ENCODE measurements at places on chromosomes 13 and 19. TPM values are rescaled to one million over a fixed set of nuclear protein-coding genes. Genes with fewer than 3 reads are reported as not detected.

GRCh38 chr13:74324338-74324737, 190.1 kb upstream of the KLF12 start:
- DNase-seq, result no peak

DNA sequence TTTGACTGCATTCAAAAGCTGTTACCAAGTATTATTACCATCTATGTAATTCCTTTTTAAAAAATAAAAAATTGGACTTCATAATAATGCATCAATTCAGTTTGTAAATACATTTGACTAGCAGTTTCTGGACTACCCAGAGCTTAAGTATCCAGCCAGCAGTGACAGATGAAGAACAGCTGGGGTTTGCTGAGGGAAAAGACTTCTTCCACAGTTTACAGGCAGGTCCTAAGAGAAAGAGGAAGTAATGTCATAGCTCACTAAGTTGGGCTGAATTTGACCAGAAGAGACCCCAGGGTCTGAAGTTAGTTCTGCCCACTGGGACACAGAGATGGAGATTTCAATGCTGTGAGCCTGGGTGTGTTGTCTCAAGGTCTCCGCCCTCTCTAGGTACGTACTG, 96.4 kb downstream of the MBNL2 start:
- DNase-seq, result no peak

DNA sequence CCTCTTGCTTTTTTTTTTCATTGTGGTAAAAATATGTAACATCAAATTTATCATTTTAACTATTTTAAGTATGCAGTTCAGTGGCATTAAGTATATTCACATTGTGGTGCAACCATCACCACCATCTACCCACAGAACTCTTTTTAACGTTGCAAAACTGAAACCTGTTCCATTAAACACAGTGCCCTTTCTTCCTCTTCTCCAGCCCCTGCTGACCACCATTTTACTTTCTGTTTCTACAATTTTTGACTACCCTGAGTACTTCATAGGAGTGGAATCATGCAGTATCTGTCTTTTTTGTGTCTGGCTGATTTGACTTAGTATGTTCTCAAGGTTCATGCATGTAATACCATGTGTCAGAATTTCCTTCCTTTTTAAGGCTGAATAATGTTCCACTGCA, 153.1 kb downstream of the FGF9 start:
- DNase-seq, result no peak

DNA sequence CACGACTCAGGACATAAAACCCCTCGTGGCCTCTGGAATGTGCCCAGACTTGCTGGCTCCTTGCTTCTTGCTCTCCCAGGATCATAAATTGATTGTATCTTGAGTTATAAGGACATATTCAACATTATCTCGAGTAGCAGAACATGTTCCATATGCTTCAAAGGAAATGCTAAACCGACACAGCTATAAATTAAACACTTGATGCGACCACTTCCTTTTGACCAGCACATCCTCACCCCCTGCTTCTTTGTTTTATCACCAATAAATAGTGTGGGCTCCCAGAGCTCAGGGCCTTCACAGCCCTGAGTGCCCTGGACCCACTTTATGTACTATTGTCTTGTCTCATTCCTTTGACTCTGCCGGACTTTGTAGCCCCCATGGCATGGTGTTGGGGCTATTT, 157.0 kb upstream of the PABPC3 start:
- DNase-seq, result no peak

Gene EDDM13
- polyA plus RNA-seq, result 0.81 TPM

DNA sequence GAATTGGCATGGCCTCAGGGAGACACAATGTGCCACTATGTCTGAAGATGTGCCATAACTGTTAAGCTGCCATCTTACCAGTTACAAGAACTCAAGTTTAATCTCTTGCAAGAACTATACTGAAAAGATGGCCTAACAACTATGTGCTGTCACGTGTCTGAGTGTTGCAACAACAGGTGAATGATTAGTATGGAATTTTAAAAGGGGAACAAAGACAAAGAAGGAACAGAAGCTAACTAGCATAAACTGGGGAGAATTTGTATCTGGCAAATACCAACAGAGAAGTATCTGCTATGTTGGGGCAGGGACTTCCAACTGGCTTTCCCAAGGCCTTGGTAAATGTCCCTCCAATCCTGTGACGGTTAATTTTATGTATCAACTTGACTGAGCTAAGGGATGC, 11.5 kb upstream of the ACOD1 start:
- no peak for DNase-seq

DNA sequence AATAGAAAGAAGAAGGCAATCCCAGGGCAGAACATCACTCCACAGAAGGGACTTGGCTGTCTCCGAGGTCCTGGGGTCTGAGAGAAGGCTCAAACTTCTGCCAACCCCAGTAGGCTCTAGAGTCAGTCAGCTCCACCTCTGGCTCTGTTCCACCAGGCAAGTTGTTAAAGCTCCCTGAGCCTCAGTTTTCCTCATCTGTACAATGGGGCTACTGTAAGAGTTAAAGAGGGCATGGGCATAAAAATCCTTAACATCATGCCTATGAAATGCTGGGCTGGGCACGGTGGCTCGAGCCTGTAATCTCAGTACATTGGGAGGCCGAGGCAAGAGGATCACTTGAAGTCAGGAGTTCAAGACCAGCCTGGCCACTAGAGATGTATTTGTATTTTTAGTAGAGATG, 5.1 kb downstream of the UNC13A start:
- no peak for DNase-seq

DNA sequence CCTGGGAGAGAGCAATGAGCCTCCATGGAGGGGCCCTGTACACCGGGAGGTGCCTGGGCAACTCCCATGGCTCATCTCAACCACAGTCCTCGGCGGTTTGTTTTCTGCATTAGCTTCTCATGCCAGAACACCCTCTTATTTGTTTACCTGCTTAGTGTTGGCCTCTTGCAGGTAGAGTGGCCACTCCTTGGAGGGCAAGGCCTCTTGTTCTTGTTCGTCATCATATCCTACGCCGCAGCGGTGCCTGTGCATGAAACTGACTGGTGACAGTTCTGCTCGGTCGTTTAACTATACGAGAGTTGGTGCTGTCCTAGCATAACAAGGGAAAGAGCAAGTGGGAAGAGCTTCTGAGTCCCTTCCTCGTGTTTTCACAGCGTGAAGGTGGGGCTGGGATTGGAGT, 40.5 kb upstream of the RNF113B start:
- DNase-seq, result no peak

Gene MUC16
- polyA plus RNA-seq, result not detected

Gene CYP4F2
- not detected for polyA plus RNA-seq

Gene FXYD3
- polyA plus RNA-seq, result 0.43 TPM

GRCh38 chr19:18161636-18162002, 8.7 kb downstream of the PIK3R2 start:
- DNase-seq, result no peak

GRCh38 chr13:22517544-22517943, 663.2 kb upstream of the SGCG start:
- DNase-seq, result no peak

GRCh38 chr13:48400850-48401291, 12.0 kb downstream of the LPAR6 start:
- peak; percentile 33 for DNase-seq

- peak; percentile 15 for DNase-seq
These were observed 38.6 kb upstream of the ITM2B start for GRCh38 chr13:48194379-48194754.

Gene USHBP1
- polyA plus RNA-seq, result 8.2 TPM

Gene JAK3
- 1.1 TPM for polyA plus RNA-seq

DNA sequence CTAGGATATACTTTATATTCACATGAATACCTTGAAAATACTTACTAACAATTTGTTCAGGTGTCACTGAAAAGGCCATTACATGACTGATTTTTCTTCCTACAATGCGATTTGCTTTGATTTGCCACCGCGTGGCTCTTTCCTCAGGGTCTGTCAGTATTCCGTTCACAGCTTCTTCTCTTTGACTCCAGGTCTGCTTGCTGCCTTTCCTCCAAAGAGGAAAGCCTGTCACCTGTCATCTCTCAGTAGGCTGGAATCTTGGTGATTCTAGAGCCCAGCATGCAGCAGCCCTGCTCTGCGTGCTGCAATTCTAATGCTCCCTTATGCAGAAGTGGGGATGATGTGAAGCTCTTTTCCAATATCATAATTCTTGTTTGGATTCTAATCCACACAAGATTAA, 33.6 kb upstream of the SIAH3 start:
- DNase-seq, result no peak

GRCh38 chr13:46575818-46576221, 22.9 kb downstream of the LRCH1 start:
- peak; percentile 92 for DNase-seq

DNA sequence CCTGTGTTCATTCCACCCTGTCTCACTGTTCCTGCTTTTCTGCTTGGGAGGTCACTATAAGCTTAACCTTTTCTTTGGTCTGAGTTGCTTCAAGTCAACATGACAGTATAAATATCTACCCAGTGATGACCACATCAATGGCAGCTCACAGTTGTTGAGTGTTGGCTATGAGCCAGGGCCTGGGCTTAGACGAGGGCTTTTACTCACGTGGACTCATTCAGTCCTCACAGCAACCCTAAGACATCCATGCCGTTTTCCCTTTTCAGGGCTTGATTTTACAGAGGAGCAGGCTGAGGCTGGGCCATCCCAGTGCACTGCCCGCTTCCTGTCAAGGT, 10.2 kb upstream of the CCDC97 start:
- DNase-seq, result peak; percentile 80

DNA sequence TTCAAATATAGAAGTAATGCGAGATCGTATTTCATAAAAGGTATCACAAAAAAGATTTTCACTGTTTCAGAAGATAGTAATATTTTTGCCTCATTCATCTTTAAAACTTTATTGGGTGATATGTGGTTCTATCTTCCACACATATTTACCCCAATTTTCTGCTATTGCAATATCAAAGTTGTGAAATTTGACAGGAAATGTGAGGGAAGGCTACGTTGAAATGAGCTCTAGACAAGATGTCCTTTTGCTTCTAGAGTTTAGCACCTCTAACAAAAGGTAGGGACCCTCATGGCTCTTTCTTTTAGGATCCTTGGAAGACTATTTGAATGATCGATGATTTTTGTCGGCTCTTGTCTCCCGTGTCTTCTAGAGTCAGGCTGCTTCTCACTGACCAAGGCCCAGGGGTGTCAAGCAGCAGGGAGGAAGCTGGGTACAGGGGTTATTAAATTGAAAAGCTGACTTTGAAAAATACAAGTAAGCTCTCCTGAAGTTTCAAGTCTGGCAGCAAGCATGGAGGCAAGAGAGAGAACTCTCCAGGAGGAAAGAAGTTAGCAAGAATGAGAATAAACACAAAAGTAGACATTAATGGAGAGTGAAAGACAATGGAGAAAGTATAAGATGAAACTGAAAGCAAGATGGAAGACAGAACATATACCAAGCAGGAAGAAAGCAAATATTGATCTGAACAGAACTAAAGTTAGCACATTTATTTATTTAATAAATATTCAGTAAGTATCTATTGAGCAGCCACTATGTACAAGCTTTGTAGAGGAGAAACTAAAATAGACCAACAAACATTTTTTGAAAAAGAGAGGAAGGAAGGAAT, 73.4 kb downstream of the RUBCNL start:
- no peak for DNase-seq

Gene CDC16
- 61.8 TPM for polyA plus RNA-seq

- no peak for DNase-seq
These were observed 2.9 kb downstream of the DAZAP1 start for GRCh38 chr19:1410136-1410786.

- DNase-seq, result no peak
These were observed 15.1 kb downstream of the CRTC1 start for GRCh38 chr19:18698321-18699167.

DNA sequence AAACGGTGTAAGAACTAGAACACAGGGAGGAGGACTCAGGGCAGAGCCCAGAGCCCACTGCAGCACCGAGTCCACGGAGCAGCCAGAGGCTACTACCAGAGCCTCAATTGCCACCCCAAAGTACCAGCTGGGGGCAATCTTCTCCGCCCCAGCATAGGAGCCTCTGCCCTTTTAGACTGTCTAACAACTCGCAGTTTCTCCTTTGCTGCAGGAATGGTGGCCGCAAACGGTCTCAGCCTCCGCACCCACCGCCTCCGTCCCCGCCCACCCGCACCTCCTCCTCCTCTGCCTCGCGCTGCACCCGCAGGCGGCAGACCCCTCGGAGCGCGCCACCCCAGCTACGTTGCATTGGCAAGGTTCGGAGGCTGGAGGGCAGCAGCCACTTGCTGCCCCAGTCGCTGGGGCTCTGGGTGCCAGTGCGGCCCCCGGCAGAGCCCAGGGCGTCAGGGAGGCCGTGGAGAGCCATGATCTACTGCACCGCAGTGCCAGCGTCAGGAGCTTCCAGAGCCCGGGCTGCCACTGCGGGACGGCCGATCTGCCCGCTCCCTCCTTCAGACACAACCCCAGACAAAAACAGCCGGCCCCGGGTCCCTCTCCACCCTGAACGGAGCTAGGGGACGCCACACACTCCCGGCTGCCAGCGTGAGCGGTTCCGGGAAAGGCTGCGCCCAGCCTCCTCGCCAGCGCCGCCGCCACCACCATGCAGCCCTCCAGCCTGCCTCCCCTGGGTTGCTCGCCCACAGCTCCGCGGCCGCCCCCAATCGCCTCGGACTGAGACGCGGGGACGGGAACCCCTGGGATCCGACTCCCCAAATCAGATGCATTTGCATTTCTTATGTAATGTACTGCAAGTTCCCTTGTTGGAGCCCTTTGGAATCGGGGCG, 1.8 kb downstream of the FGF14 start:
- DNase-seq, result peak; percentile 45

GRCh38 chr13:114108894-114109293, 23.5 kb downstream of the RASA3 start:
- DNase-seq, result no peak

- DNase-seq, result peak; percentile 43
These were observed 1.7 kb upstream of the WBP4 start for GRCh38 chr13:41059456-41060081.

Gene DGKH
- 4.6 TPM for polyA plus RNA-seq

DNA sequence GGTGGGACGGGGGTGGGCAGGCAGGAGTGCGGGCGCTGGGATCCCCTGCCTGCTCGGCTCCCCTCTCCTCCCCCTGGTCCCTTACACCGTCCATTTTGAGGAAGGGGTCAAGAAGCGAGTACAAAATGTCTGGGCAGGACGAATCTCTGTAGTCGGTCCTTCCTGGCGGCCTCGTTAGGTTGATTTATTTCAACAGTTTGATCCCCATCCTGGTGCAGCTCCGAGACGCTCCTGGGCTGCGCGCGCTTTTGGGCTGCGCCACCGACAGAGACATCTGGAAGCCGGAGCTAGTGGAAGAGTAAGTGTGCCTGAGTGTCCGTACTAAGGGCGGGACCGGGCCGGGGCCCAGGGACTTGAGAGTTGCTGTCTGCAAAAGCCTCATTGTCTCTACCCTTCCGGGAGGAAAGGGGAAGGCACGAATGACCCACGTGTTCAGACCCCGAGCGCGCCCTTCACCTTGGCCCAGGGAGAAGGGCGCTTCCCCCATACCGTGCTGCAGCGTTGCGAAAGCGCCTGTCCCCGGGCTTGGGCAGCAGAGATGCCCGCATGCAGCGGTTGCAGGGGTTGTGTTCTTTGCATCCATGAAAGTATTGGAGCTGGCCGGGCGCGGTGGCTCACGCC, 1.8 kb downstream of the ZNF114 start:
- peak; percentile 67 for DNase-seq

Gene ZNF69
- polyA plus RNA-seq, result 3.3 TPM

GRCh38 chr13:103961129-103961528, 894.9 kb upstream of the SLC10A2 start:
- DNase-seq, result no peak

Gene MISP3
- polyA plus RNA-seq, result 1.1 TPM

All from muscle of back (tissue), 13 donors.